ENCODE measurements at places on chromosomes 6 and 20. TPM values are rescaled to one million over a fixed set of nuclear protein-coding genes. Genes with fewer than 3 reads are reported as not detected.

GRCh38 chr20:32636283-32636682, 37.5 kb downstream of the C20orf203 start:
- no peaks in the 10 kb centered on the region for H3K27me3 ChIP-seq
- DNase-seq = no peak
- no peaks in the 10 kb centered on the region for H3K4me1 ChIP-seq
- no peaks in the 10 kb centered on the region for H3K36me3 ChIP-seq

DNA sequence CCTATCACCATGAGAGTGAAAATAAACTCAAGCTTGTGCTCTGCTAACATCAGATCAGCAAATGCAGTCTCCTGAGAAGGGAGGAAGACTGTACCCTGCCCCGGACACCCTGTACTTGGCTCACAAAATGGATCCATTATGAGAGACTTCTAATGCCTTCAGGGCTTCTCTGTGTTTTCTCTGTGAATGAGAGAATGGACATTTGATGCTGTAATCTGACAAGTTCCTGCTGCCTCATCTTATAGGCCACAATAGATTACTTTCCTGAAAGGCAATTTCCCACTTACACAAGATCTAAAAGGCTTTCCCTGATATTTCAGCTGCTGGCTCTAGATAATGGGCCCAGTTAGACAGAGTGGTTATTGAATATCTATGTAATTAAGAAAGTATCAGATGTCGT, 117.2 kb downstream of the OTOR start:
- no peaks in the 10 kb centered on the region for H3K36me3 ChIP-seq
- no peak overlapping the region for H3K27ac ChIP-seq
- H3K4me3 ChIP-seq = no peak overlapping the region
- no peak for DNase-seq
- H3K27me3 ChIP-seq = no peaks in the 10 kb centered on the region
- no peaks in the 10 kb centered on the region for H3K4me1 ChIP-seq

- no peaks in the 10 kb centered on the region for H3K4me1 ChIP-seq
- H3K27ac ChIP-seq = no peak overlapping the region
- no peaks in the 10 kb centered on the region for H3K36me3 ChIP-seq
- no peaks in the 10 kb centered on the region for H3K27me3 ChIP-seq
Measured at GRCh38 chr20:24066076-24066700, 77.6 kb upstream of the GGTLC1 start.

Gene PRR18
- not detected for total RNA-seq

Gene XRN2
- 51.3 TPM for total RNA-seq

GRCh38 chr6:168876956-168877355, 376.7 kb downstream of the THBS2 start:
- no peak overlapping the region for H3K4me3 ChIP-seq
- H3K36me3 ChIP-seq = no peaks in the 10 kb centered on the region
- no peaks in the 10 kb centered on the region for H3K27me3 ChIP-seq
- no peak overlapping the region for H3K27ac ChIP-seq

DNA sequence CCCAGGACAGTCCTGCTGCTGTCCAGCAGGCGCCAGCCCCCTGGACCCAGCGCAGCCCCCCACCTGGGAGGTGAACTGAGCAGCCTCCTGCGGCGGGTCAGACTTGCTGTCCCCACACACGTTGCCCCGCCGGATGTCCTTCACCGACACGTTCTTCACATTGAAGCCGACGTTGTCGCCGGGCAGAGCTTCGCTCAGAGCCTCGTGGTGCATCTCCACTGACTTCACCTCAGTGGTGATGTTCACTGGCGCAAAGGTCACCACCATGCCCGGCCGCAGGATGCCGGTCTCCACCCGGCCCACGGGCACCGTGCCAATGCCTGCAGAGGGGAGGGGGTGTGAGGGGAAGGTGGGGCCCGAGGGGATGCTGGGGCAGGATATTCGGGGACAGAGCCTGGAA, 8.5 kb downstream of the EEF1A2 start:
- H3K4me3 ChIP-seq = no peak overlapping the region
- no peaks in the 10 kb centered on the region for H3K36me3 ChIP-seq
- no peaks in the 10 kb centered on the region for H3K4me1 ChIP-seq
- H3K27ac ChIP-seq = no peak overlapping the region
- H3K27me3 ChIP-seq = peaks cover 11% of the 10 kb centered on the region
- no peak for DNase-seq

GRCh38 chr20:45834797-45835161, 1.2 kb downstream of the SNX21 start:
- peaks cover 8% of the 10 kb centered on the region for H3K4me1 ChIP-seq
- DNase-seq = no peak
- H3K27ac ChIP-seq = peak overlapping the region; percentile 90
- H3K4me3 ChIP-seq = peak overlapping the region; percentile 55

DNA sequence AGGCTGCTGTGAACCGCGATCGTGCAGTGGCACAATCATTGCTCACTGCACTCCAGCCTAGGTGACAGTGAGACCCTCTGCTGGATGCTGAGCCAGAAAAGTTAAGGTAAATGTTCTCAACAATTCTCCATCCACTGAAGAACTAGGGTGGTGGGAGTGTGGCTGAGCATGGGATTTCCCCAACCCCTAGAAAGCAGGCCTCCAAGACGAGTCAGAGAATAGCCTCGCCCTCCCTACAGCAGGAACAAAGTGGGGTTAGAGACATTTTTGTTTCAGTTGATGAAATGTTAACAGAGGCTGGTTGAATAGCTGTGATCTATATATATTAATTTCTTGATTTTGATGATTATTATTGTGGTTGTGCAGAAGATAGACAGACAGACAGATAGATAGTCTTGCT, 6.1 kb upstream of the ALDH8A1 start:
- DNase-seq = no peak
- no peaks in the 10 kb centered on the region for H3K27me3 ChIP-seq
- no peaks in the 10 kb centered on the region for H3K4me1 ChIP-seq
- H3K36me3 ChIP-seq = no peaks in the 10 kb centered on the region
- H3K27ac ChIP-seq = no peak overlapping the region
- no peak overlapping the region for H3K4me3 ChIP-seq

- no peaks in the 10 kb centered on the region for H3K36me3 ChIP-seq
- H3K4me3 ChIP-seq = no peak overlapping the region
- no peaks in the 10 kb centered on the region for H3K4me1 ChIP-seq
- DNase-seq = no peak
Measured at GRCh38 chr6:1820165-1820564, 210.4 kb downstream of the FOXC1 start.

Gene FAXC
- 14.7 TPM for total RNA-seq

- no peak for DNase-seq
- H3K36me3 ChIP-seq = no peaks in the 10 kb centered on the region
- H3K27ac ChIP-seq = no peak overlapping the region
- no peak overlapping the region for H3K4me3 ChIP-seq
- no peaks in the 10 kb centered on the region for H3K4me1 ChIP-seq
Measured at GRCh38 chr6:24966381-24966780, 30.6 kb upstream of the RIPOR2 start.

- H3K4me1 ChIP-seq = no peaks in the 10 kb centered on the region
- no peak overlapping the region for H3K27ac ChIP-seq
- peak overlapping the region; percentile 14 for H3K4me3 ChIP-seq
- no peaks in the 10 kb centered on the region for H3K36me3 ChIP-seq
- no peaks in the 10 kb centered on the region for H3K27me3 ChIP-seq
- DNase-seq = peak; percentile 24
Measured at GRCh38 chr6:15400572-15401004, 154.7 kb downstream of the JARID2 start.

DNA sequence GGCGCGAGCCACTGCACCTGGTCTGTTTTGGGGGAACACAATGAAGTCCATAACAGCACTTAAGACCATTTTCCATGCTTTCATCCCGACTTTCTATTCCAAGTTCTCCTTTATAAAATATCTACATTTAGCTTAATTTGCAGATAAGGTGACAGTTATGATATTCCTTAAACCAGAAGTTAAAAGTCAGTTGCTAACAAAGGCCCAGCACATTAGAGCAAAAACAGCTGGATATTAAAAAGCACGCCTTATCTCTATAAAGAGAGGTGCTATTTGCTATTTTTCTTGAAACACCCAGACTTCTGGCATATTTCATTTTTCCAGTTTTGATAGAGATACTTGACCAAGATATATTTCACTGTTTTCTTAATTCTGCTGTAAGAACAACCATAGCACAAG, 15.8 kb downstream of the OR2B2 start:
- no peaks in the 10 kb centered on the region for H3K4me1 ChIP-seq
- H3K27ac ChIP-seq = no peak overlapping the region
- no peak for DNase-seq

GRCh38 chr20:10453241-10453640, 18.1 kb downstream of the SLX4IP start:
- no peaks in the 10 kb centered on the region for H3K27me3 ChIP-seq
- no peaks in the 10 kb centered on the region for H3K36me3 ChIP-seq
- H3K27ac ChIP-seq = no peak overlapping the region
- no peak overlapping the region for H3K4me3 ChIP-seq

Gene SLC17A2
- not detected for total RNA-seq

Gene BCAS4
- total RNA-seq = 11.4 TPM

DNA sequence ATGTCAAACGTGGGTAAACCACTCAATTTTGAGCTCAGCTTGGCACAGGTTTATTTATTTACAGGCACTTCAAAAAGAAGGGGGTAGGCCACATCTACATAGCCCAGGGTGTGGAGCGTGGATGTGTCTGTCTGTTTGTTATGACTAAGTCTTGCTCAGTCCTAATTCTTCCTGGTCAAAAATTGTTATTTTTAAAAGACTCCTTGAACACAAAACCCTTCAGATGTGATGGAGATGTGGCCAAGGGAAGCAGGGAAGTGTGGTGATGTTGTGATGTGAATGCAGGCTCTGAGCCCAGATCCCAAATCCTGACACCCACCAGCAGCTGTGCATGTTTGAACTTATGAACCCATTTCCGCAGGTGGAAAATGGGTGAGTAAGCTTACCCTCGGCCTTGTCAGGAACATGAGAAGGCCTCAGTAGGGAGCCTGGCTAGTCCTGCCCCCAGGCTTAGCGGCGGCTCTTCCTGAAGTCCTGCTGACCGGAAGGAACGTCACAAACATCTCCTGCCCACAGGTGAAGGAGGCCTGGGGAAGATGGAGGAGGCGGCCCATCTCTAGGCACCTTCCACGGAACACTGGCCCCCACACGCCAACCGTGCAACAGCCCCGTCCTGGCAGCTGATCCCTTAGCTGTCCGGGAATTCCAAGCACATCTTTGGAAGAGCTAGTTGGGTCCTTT, 119.7 kb downstream of the MYLK4 start:
- H3K27me3 ChIP-seq = no peaks in the 10 kb centered on the region
- H3K4me3 ChIP-seq = no peak overlapping the region
- DNase-seq = no peak
- H3K36me3 ChIP-seq = no peaks in the 10 kb centered on the region
- H3K4me1 ChIP-seq = no peaks in the 10 kb centered on the region

- no peaks in the 10 kb centered on the region for H3K4me1 ChIP-seq
- H3K36me3 ChIP-seq = no peaks in the 10 kb centered on the region
- no peak overlapping the region for H3K4me3 ChIP-seq
- DNase-seq = no peak
- no peaks in the 10 kb centered on the region for H3K27me3 ChIP-seq
Measured at GRCh38 chr6:17497535-17498095, 102.5 kb upstream of the FAM8A1 start.

Gene EDEM2
- 27.1 TPM for total RNA-seq

Data from prostate gland (tissue), 2 donors.